ENCODE measurements at places on chromosomes 5 and 9. TPM values are rescaled to one million over a fixed set of nuclear protein-coding genes. Genes with fewer than 3 reads are reported as not detected.

The PCDHA5 gene
- 0.22 TPM for total RNA-seq

The PCDHB3 gene
- total RNA-seq: 0.42 TPM

- H3K36me3 ChIP-seq: no peaks in the 10 kb centered on the region
- no peaks in the 10 kb centered on the region for H3K27me3 ChIP-seq
- peaks cover 35% of the 10 kb centered on the region for H3K4me1 ChIP-seq
- H3K4me3 ChIP-seq: no peak overlapping the region
- no peak overlapping the region for H3K27ac ChIP-seq
Measured at GRCh38 chr9:107270082-107270481, 13.0 kb upstream of the RAD23B start.

The FASTKD3 gene
- total RNA-seq: 7.9 TPM

DNA sequence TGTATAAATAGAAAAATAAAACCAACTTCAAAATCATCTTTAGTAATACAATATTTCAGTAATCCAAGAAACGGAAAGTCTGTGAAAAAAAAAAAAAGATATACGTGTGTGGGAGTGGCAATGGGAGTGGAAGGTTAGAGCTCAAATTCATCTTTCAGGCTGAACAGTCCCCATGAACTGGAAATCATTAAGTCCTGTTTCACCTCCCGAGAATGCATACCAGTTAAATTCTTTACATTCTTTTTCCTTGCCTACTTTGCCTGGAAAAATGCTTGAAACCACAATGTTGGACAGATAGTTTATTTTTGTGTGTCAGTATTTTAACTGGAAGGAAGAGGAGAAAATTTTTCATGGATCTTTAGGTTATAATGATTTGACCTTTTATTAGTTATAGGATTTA, 166.8 kb downstream of the MUSK start:
- no peaks in the 10 kb centered on the region for H3K27me3 ChIP-seq
- no peak overlapping the region for H3K27ac ChIP-seq
- no peak overlapping the region for H3K4me3 ChIP-seq
- peaks cover 16% of the 10 kb centered on the region for H3K4me1 ChIP-seq
- H3K36me3 ChIP-seq: no peaks in the 10 kb centered on the region
- peak; percentile 40 for DNase-seq
